ENCODE measurements at places on chromosomes 6 and 20. TPM values are rescaled to one million over a fixed set of nuclear protein-coding genes. Genes with fewer than 3 reads are reported as not detected.

TAGAP gene
- total RNA-seq: not detected

FAM209B gene
- total RNA-seq: not detected

SIRPD gene
- not detected for total RNA-seq

SPATS1 gene
- total RNA-seq: not detected

JPH2 gene
- not detected for total RNA-seq

HCRTR2 gene
- not detected for total RNA-seq

CRISP2 gene
- not detected for total RNA-seq

SEL1L2 gene
- total RNA-seq: not detected

RAET1E gene
- 0.49 TPM for total RNA-seq

ARMH2 gene
- total RNA-seq: not detected

BEND6 gene
- total RNA-seq: 4.0 TPM

PYGB gene
- total RNA-seq: 143 TPM
